Activated T-helper 2 cell treated with anti-CD3 and anti-CD28 coated beads, Interferon-gamma antibody, Interleukin-2, Interleukin-4, amounts not matched to agents 10 μg/mL and 5 μg/mL and 100 μg/mL, durations not matched to agents 14 hours and 24 hours and 36 hours (primary cell): ENCODE measurements at places on chromosomes 2 and 18. TPM values are rescaled to one million over a fixed set of nuclear protein-coding genes. Genes with fewer than 3 reads are reported as not detected.

ICOS gene
- 76.2 and 78.7 TPM in 2 replicates for total RNA-seq

GRCh38 chr2:148814143-148814859 is 60.7 kb upstream of the KIF5C start:
- no peak overlapping the region for H3K4me3 ChIP-seq
- peak overlapping the region; percentile 8 for H3K27ac ChIP-seq
- DNase-seq: no peak
- H3K36me3 ChIP-seq: no peaks in the 10 kb centered on the region
- peaks cover 20% of the 10 kb centered on the region for H3K4me1 ChIP-seq

DNA sequence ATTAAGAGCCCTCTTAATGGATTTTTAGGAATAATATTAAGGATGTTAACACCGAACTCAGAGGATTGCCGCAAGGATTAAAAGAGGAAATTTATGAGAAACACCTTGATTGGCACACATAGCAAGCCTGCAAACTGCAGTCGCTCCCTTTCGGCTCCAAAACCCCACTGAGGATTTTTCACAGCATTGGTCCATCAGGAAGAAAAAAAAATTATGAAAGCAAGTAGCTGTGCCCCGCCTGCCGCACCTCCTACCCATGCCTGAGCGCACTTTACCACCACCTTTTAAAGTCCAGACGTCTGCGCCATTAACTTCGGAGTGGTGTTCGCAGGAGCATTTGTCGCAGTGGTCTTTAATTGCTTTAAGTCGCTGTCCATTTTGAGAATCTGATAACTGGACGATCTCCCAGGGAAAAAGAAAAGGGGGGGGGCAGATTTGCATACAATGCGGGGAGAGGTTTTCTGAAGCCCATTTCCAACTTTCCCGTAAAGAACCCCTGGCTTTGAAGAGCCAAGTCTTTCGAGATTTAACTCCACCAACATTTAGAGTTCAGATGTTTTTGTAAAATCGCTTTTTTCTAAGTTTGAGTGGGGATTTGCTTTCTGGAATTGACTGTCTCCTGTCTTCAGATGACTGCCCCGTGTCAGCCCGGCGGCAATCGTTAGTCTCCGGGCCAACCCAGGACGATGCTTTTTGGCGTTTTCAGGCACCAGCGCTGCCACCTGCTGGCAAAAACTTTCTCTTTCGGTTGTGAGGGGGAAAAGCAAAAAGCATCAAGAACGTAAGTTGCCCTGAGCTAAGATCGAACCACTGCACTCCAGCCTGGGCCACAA is 913 bp upstream of the TRABD2A start:
- DNase-seq: peak; percentile 82
- peaks cover 23% of the 10 kb centered on the region for H3K36me3 ChIP-seq
- H3K27ac ChIP-seq: peak overlapping the region; percentile 95
- H3K4me3 ChIP-seq: peak overlapping the region; percentile 91
- peaks cover 48% of the 10 kb centered on the region for H3K4me1 ChIP-seq

DNA sequence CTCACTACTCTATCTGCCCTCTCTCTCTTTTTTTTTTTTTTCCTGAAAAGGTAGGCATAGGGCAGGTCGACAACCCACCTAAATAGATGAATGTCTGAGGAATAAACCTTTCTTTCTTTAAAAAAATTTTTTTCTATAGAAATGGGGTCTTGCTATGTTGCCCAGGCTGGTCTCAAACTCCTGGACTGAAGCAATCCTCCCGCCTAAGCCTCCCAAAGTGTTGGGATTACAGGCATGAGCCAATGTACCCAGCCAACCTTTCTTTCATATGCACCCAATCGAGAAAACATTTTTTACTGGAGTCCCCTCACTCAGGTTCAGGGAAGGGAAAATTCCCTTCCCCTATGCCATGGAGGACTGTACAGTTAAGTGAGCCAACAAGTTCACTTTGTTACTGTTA is 31.0 kb downstream of the CFAP210 start:
- H3K4me1 ChIP-seq: peaks cover 10% of the 10 kb centered on the region
- H3K36me3 ChIP-seq: no peaks in the 10 kb centered on the region
- no peak overlapping the region for H3K27ac ChIP-seq

GRCh38 chr2:198321522-198322088 is 517.2 kb downstream of the PLCL1 start:
- H3K27me3 ChIP-seq: peaks cover 54% of the 10 kb centered on the region
- no peaks in the 10 kb centered on the region for H3K36me3 ChIP-seq
- H3K4me1 ChIP-seq: peaks cover 12% of the 10 kb centered on the region

GRCh38 chr18:74804677-74805076 is 207.0 kb downstream of the ZNF407 start:
- H3K4me3 ChIP-seq: no peak overlapping the region
- H3K36me3 ChIP-seq: no peaks in the 10 kb centered on the region
- H3K27me3 ChIP-seq: no peaks in the 10 kb centered on the region
- H3K4me1 ChIP-seq: peaks cover 5% of the 10 kb centered on the region
- no peak for DNase-seq
- H3K27ac ChIP-seq: no peak overlapping the region

GRCh38 chr18:55407774-55408535 is 180.0 kb downstream of the TCF4 start:
- H3K4me1 ChIP-seq: peaks cover 8% of the 10 kb centered on the region
- no peaks in the 10 kb centered on the region for H3K36me3 ChIP-seq
- DNase-seq: no peak
- H3K27ac ChIP-seq: no peak overlapping the region

CHRNG gene
- not detected in 2 replicates for total RNA-seq

DNA sequence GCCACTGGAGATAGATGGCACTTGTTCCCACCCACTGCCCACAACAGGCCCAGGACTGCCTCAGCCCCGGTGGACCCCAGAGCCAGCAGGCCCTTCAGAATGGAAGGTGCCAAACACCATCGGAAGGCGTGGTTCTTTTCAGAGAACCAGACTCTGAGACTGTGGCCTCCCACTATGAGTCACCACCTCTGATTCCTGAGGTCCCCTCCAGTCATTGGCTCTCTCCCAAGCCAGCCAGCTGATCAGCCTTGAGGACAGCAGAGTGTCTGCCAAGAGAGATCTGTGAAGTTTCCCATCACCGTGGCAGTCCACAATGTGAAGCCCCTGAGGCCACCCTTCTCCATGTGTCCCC is 10.4 kb upstream of the MAP3K2 start:
- H3K4me1 ChIP-seq: peaks cover 42% of the 10 kb centered on the region
- H3K36me3 ChIP-seq: peaks cover 3% of the 10 kb centered on the region
- peak; percentile 41 for DNase-seq
- no peak overlapping the region for H3K4me3 ChIP-seq

DNA sequence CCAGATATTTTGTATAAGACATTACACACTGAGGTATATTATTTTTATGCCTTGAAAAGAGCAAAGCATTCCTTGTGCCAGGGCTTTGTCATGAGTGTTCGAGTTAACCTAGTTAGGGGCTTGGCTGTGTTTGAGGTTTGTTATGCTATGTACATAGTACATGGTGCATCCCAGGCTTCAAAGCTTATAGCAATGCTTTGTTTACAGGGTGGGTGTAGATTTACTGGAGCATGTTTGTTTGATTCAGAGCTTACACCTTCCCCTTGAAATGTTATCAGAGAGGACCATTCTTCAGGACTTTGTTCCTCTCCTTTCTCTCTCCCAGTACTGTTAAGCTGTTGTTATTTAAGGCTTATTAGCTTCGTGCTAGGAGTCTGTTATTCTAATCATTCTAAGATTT is 738.7 kb upstream of the LRRTM4 start:
- no peaks in the 10 kb centered on the region for H3K4me1 ChIP-seq
- H3K4me3 ChIP-seq: no peak overlapping the region
- no peaks in the 10 kb centered on the region for H3K36me3 ChIP-seq
- DNase-seq: no peak
- no peaks in the 10 kb centered on the region for H3K27me3 ChIP-seq
- no peak overlapping the region for H3K27ac ChIP-seq

SERPINB13 gene
- not detected in 2 replicates for total RNA-seq

GRCh38 chr2:188919824-188920223 is 54.3 kb upstream of the COL3A1 start:
- H3K4me3 ChIP-seq: no peak overlapping the region
- no peaks in the 10 kb centered on the region for H3K27me3 ChIP-seq
- no peak for DNase-seq
- no peaks in the 10 kb centered on the region for H3K4me1 ChIP-seq
- H3K36me3 ChIP-seq: no peaks in the 10 kb centered on the region

NDUFS1 gene
- 80.7 and 84.3 TPM in 2 replicates for total RNA-seq

GRCh38 chr2:107721178-107721577 is 105.5 kb upstream of the RGPD4 start:
- H3K27ac ChIP-seq: no peak overlapping the region
- no peaks in the 10 kb centered on the region for H3K4me1 ChIP-seq
- no peak overlapping the region for H3K4me3 ChIP-seq
- no peaks in the 10 kb centered on the region for H3K27me3 ChIP-seq
- no peaks in the 10 kb centered on the region for H3K36me3 ChIP-seq

DES gene
- total RNA-seq: not detected in 2 replicates

DNA sequence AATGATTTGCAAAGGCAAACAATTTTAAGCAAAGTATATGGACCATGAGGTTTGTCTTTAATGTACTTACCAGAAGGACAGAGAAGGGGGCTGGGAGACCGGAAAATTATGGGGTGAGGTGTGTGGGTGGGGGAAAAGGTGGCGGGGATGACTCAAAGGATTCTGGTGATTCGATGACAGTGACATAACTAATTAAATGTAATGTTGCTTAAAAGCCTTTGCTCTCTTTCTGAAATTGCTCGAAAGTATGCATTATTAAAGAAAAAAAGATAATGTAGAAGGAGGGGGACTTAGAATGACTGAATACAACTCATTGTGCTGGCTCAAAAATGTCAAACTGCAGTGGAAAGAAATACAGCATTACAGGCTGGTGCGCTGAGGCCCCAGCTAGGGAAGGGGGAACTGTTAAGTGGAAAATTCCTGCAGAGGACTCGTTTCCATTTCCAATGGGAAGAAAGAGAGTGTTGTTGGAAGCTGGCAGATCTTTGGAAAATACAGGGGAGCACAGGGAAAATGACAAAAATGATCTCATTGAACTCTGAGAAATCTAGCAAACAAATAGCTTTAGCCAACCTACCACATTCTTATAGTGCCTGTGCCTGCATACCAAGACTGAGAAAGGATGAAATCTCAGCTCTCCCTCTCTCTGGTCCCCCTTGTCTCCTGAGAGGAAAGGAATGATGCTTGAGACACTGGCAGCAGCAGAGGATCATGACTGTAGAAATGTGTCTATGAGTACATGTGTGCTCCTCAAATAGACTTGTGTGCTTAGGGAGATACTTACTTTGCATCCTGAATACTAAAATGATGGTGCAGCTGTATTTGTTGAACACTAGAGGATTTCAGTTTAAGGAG is 632.4 kb downstream of the NYAP2 start:
- no peaks in the 10 kb centered on the region for H3K36me3 ChIP-seq
- peaks cover 39% of the 10 kb centered on the region for H3K27me3 ChIP-seq
- no peak overlapping the region for H3K4me3 ChIP-seq
- no peak for DNase-seq
- no peak overlapping the region for H3K27ac ChIP-seq

ALPI gene
- total RNA-seq: not detected in 2 replicates

DNA sequence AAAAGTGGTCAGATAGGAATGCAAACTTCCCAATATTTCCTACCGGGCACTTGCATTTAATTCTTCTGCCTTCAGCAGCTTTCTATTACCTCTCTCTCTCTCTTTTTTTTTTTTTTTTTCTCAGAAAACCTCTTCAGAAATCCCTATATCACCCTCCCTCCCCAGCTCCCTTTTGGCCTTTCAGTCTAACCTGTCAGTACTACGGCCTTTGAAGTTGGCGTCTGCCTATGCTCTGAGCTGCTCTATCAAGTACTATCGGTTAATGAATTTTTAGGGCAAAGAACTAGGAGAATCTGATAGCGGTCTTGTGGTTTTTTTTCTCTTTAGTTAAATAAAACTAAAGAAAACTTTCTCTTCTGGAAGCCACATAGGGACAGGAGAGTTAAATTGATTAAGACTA is 122.4 kb upstream of the MAPRE2 start:
- no peaks in the 10 kb centered on the region for H3K4me1 ChIP-seq
- no peaks in the 10 kb centered on the region for H3K36me3 ChIP-seq
- H3K4me3 ChIP-seq: no peak overlapping the region
- H3K27ac ChIP-seq: no peak overlapping the region

- peaks cover 6% of the 10 kb centered on the region for H3K4me1 ChIP-seq
- no peaks in the 10 kb centered on the region for H3K36me3 ChIP-seq
- DNase-seq: no peak
- H3K4me3 ChIP-seq: no peak overlapping the region
Measured at GRCh38 chr2:12379143-12379542, 337.6 kb upstream of the TRIB2 start.

- H3K4me1 ChIP-seq: peaks cover 7% of the 10 kb centered on the region
- H3K27ac ChIP-seq: no peak overlapping the region
- H3K27me3 ChIP-seq: peaks cover 79% of the 10 kb centered on the region
- no peaks in the 10 kb centered on the region for H3K36me3 ChIP-seq
- H3K4me3 ChIP-seq: peak overlapping the region; percentile 77
Measured at GRCh38 chr2:196592331-196592910, 47.1 kb upstream of the CCDC150 start.

KHK gene
- total RNA-seq: 12.3 and 13.4 TPM in 2 replicates

STAT1 gene
- total RNA-seq: 135 and 139 TPM in 2 replicates

- DNase-seq: no peak
- H3K27me3 ChIP-seq: no peaks in the 10 kb centered on the region
- H3K27ac ChIP-seq: no peak overlapping the region
- no peak overlapping the region for H3K4me3 ChIP-seq
Measured at GRCh38 chr2:54047091-54047490, 68.3 kb upstream of the ACYP2 start.

- H3K4me3 ChIP-seq: no peak overlapping the region
- H3K36me3 ChIP-seq: peaks cover 3% of the 10 kb centered on the region
- H3K4me1 ChIP-seq: peaks cover 38% of the 10 kb centered on the region
- H3K27me3 ChIP-seq: peaks cover 22% of the 10 kb centered on the region
- H3K27ac ChIP-seq: peak overlapping the region; percentile 78
- DNase-seq: no peak
Measured at GRCh38 chr2:111042772-111043771, 77.6 kb upstream of the BCL2L11 start.

DNA sequence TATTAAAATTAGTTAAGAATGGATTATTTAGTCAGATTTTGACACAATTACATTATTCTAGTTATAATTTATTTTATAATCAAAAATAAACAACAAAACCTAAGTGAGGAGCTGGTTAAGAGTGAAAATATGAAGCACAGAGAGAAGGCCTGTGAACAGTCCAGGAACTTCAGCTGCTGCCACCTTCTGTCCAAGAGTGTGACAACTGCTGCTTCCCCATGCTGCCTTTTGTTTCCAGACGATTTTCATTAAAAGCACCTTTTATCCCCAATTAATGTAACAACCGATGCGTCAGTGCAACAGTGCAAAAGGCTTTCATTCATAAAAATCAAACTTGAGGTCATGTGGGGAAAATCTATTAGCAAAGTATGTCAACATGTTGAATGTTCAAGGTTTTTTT is 363.6 kb downstream of the CTNNA2 start:
- no peak overlapping the region for H3K4me3 ChIP-seq
- no peaks in the 10 kb centered on the region for H3K36me3 ChIP-seq
- H3K4me1 ChIP-seq: no peaks in the 10 kb centered on the region
- no peak for DNase-seq
- H3K27ac ChIP-seq: no peak overlapping the region

GPR39 gene
- total RNA-seq: not detected in 2 replicates

ACKR3 gene
- 1.8 and 2.7 TPM in 2 replicates for total RNA-seq
